Thymus (tissue), 14 donors: ENCODE measurements at places on chromosomes 5 and 9. TPM values are rescaled to one million over a fixed set of nuclear protein-coding genes. Genes with fewer than 3 reads are reported as not detected.

Gene PCDHGA12
- 0.71 TPM for polyA plus RNA-seq

Gene GOLPH3
- polyA plus RNA-seq = 76.9 TPM

Gene ZNF454
- polyA plus RNA-seq = 1.0 TPM

Gene CDO1
- 1.7 TPM for polyA plus RNA-seq

Gene ZFP37
- 2.4 TPM for polyA plus RNA-seq

Gene PDE6A
- polyA plus RNA-seq = 0.16 TPM

Gene TMEM215
- 0.02 TPM for polyA plus RNA-seq

Gene PHF24
- polyA plus RNA-seq = 0.37 TPM

Gene RGS7BP
- 0.09 TPM for polyA plus RNA-seq

GRCh38 chr5:170603578-170604565 is 100.1 kb downstream of the KCNIP1 start:
- peak; percentile 25 for DNase-seq

DNA sequence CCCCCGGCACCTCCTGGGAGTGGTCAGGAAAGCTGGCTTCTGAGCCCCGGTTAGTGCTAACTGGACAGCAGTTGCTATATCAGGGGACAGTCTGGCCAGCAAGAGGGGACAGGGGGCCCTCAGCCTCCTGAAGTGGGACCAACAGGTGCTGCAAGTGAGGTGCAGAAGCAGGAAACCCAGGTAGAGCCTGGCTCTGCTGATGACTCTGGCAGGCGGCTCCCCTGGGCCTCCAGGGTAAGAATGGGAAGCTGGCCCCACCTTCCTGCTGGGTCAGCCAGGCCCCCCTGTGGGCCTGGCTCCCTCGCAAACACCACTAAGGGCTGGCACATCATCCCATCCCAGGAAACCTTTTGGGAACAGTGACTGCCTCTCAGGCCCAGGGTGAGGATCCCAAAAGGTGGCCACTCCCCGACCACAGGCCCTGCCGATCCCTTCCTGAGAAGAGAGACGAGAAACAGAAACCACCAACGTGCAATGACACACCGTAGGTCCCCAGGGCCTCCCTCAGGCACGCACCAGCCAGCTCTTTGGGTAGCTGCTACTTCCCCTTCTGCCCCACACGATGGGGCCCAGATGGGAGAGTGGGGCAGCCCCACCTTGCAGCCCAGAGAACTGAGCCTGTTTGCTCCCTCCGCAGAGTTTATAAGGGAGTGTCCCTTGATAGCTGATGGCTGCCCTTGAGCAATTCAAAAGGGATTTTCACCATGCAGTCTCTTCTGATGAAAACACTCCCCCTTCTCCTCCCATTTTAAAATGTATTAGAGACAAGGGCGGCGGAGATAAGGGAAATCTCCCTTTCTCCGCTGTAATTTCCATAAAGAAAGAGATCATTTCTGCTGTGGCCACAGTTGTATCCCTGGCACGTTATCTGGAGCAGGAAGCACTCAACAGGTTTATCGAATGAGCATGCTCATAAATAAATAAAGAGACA is 76.8 kb downstream of the STK10 start:
- peak; percentile 49 for DNase-seq

- no peak for DNase-seq
Measured at GRCh38 chr9:99192786-99193465, 28.8 kb downstream of the ALG2 start.

DNA sequence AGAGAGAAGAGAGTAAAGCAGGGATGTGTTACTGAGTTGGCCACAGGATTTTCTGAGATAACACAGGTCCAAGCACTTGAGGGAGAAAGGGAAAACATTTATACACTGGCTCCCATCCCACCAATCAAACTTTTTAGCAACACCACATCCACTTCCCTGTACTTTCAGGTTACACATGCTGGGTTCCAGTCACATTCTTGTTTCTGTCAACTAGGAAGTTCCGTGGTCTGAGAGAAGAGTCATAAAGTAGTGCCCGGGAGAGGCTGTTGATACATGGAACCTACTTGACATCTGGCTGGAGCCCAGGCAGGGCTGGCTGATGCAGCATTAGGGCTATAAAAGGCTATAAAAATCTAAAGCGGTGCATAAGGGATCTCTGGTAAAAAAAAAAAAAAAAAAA is 473.9 kb upstream of the COX7C start:
- no peak for DNase-seq

GRCh38 chr9:133979921-133980863 is 11.9 kb downstream of the VAV2 start:
- no peak for DNase-seq

DNA sequence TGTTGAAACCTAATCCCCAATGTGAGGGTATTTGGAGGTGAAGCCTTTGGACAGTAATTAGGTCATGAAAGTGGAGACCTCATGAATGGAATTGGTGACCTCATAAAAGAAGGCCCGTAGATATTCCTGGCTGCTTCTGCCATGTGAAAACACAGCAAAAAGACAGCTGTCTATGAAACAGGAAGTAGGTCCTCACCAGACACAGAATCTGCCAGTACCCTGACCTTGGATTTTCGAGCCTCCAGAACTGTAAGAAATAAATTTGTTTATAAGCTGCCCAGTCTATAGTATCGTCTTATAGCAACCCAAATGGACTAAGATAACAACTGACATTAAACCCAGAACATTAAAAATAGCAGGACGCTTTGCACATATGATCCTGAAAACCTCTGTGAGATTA is 371.1 kb downstream of the SPOCK1 start:
- DNase-seq = no peak

DNA sequence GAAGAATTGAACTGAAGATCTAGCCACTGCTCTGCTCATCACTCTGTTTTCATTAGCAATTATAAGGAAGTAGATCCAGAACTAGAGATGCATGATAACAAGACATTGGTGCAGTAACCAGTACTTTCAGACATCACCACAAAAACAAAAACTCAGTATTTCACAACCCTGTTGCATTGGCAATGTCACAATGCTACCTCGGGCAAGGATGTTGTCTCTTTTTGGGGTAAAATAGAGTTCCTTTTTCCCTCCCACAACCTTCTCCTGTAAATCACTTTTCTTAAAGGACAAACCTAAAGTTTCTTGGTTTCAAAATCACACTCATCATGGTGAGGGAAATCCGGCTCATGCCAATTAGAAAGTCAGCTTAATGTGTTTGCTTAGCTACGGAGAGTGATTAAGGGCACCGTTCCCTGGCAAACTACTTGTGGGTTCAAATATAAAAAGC is 420.1 kb upstream of the MEF2C start:
- DNase-seq = no peak

GRCh38 chr5:94945656-94946055 is 327.2 kb downstream of the SLF1 start:
- no peak for DNase-seq

- DNase-seq = no peak
Measured at GRCh38 chr5:80782626-80783025, 127.8 kb upstream of the DHFR start.

GRCh38 chr5:101390151-101390908 is 487.2 kb upstream of the ST8SIA4 start:
- DNase-seq = peak; percentile 28

GRCh38 chr9:109297899-109298298 is 23.0 kb downstream of the EPB41L4B start:
- DNase-seq = no peak

DNA sequence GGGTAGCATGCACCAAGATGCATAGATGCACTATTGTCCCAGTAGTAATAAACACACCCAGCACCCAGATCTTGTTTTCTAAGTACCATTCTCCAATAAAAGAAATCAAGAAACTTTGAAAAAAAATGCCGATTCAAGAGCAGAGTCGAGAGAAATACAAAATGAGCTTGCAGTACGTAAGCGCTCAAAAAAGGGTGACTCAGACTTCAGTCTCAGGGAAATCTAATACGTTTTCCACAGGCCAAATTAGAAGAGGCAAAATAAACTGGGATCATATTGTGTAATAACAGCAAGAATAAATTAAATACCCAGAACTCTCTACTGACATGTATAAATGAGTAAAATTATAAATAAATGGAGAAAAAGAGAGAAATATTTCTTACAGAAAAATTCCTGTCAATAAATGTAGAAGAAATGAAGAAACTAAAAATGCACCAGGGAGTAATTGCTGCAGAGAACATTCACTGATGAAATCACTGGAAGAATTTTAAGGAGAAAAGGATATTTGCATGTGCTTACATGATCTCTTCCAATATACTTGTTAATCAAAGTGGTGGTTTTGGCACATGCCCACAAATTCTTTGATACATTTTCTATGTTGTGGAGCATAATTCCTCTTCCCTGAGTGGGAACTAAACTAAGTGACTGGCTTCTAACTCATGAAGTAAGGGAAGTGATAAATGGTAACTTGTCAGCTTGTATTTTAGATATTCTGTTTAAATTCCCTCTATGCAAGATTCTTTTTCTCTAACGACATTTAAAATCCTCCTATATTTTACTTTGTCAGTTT is 567.6 kb upstream of the ADAMTS16 start:
- no peak for DNase-seq

DNA sequence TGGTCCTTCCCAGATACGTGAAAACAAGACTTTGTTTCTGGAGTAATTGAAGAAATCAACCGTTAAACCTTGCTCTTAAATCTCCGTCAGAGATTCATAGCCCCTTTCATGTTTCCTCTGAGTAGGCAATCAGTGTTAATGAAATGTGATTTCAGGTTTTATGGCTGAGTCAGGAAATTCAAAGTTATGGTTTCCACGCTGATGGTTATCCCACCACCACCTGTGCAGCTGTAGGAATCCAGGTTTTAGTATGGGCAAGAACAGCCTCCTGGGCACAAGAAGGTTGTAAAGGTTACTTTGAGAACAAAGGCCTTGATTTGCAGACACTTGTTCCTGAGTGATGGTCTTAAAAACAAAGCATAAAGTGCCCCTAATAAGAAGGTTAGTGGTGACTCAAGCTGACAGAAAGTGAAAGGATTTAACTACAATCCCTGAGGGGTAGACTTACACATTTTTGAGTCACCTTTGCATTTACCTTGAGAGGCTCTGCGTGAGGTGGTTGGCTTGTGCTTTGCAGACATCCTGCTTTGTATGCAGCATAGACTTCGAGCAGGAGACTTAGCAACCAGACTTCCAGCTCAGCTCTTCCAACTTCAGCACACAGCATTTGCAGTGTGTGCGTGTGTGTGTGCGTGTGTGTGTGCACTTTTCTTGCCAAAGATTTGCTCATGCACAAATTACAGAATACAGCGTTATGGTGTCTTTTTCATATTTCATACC is 159.6 kb downstream of the TLE4 start:
- no peak for DNase-seq

- no peak for DNase-seq
Measured at GRCh38 chr5:52043543-52043942, 660.3 kb downstream of the ISL1 start.

DNA sequence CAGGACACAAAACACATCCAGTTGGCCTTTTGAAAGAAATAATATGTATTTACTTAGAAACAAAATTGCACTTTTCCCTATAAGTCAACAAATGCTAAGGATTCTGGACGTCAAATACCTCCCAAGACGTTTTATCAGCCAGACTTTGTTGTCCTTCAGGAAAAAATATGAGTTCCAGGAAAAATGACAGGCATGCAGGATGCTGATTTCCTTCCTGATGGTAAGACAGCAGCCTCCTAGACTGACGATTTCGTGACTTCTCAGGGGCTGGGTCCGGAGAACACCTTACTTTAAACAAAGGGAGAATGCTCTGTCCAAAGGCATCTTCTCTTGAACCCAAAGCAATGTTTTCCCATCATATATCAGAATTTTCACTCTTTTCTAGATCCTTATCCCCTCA is 69.1 kb downstream of the IL6ST start:
- DNase-seq = no peak

- DNase-seq = peak; percentile 32
Measured at GRCh38 chr9:37801287-37801850, 772 bp downstream of the DCAF10 start.

GRCh38 chr9:77953590-77953989 is 78.0 kb downstream of the GNAQ start:
- DNase-seq = no peak

DNA sequence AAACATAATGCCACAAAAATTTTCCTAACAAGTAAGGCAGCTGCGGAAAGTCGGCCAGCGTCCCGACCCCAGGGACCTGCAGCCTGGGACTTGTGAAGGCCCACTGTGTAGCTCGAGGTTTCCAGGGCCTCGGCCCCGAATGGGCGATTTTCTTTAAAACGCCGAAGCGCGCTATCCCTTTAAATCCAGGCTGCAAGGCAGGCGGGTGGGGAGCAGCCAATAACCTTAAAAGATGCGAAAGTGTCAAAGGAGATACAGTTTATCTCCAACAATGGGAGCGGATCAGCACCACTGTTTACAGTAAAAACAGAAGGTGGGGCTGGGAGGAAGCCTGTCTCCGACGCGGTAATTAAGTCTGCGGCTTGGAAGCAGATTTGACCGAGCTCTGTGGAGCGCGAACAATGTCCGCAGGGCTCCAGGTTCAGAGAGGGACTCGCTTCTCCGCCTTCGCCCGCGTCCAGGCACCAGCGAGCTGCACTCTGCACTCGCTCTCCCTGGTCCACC is 1.7 kb upstream of the ZSWIM6 start:
- no peak for DNase-seq

GRCh38 chr9:28883234-28883633 is 1310.0 kb upstream of the C9orf72 start:
- no peak for DNase-seq

DNA sequence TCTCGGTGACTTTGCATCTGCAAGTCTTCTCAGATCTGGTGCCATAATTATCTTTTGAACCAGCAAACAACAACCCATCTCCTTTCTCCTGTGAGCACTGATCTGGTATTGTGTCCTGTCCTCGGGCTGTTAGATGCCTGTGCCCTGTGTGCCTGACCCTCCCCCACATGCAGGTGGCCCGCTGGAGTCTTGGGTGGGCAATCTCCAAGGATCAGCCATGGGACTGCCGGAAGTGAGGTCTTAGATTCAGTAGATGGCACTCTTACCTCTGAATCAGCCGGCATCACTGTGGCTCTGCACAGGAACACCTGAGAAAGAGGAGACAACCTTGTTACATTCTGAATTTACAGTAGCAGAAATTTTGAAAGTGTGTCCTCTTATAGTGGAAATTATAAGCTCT is 172.4 kb downstream of the IRX2 start:
- DNase-seq = no peak

GRCh38 chr5:172005708-172006320 is 624 bp downstream of the FBXW11 start:
- DNase-seq = no peak

DNA sequence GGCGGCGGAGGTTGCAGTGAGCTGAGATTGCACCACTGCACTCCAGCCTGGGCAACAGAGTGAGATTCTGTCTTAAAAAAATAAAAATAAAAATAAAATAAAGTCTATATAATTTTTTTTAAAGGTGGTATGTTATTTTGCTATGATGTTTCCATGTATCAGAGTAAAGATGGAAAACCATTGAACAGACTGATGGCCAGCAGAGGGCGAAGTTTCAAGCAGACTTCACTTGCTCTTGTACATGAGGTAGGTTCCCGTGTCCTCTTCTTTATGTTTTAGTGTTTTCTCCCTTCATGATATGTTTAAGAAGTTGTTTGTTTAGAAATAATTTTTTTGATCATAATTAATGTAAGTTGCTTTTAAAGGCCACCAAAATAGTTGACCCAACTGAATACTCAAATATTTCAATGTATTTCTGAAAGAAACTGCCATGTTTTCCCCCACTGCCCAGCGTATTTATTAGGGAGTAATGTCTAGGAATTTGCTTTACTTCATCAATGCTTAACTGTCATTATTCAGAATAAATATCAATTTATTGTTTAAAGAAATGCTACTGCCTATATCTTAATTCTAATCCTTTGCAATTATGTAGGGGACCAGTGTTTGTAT is 146.4 kb downstream of the HACD4 start:
- no peak for DNase-seq
